ENCODE measurements at places on chromosomes 5 and 9. TPM values are rescaled to one million over a fixed set of nuclear protein-coding genes. Genes with fewer than 3 reads are reported as not detected.
A peak's percentile ranks its signal among the peaks of the same experiment; 100 is the strongest.

Gene TAS2R1
- polyA plus RNA-seq: not detected

Gene SLC36A3
- polyA plus RNA-seq: not detected

Gene LCN1
- not detected for polyA plus RNA-seq

Gene PCDH12
- not detected for polyA plus RNA-seq

- no peak for DNase-seq
These were observed 396.0 kb downstream of the MLLT3 start for GRCh38 chr9:20226345-20226744.

- DNase-seq: peak; percentile 82
These were observed at the start of gene AQP3 for GRCh38 chr9:33446946-33447798. AQP3 (minus strand) TSS chr9:33447593; CDS start chr9:33447530, 63 bp downstream.

GRCh38 chr5:168885324-168886120 lies 306.4 kb upstream of the PANK3 start:
- no peak for DNase-seq

Gene ITK
- not detected for polyA plus RNA-seq

- no peak for DNase-seq
These were observed 66.6 kb upstream of the STXBP1 start for GRCh38 chr9:127545196-127546124.

- no peak for DNase-seq
These were observed 3.2 kb upstream of the RAI14 start for GRCh38 chr5:34652914-34653313.

DNA sequence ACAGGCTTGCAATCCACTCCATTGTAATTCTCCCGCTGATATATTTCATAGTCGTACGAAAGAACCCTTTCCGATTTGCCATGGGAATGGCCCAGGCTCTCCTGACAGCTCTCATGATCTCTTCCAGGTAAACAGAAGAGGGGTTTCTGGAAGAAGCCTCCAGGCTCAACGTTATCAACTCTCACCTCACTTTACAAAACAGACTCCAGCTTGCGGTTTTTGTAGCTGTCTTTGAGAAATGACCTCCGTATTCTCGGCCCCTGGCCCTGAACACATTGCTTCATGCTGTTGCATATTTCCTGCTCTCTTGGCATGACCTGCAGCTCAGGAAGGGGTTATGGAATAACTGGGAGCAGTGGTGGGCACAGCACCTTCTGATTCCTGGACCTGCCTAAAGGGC lies 85.7 kb downstream of the SLC1A1 start:
- no peak for DNase-seq

DNA sequence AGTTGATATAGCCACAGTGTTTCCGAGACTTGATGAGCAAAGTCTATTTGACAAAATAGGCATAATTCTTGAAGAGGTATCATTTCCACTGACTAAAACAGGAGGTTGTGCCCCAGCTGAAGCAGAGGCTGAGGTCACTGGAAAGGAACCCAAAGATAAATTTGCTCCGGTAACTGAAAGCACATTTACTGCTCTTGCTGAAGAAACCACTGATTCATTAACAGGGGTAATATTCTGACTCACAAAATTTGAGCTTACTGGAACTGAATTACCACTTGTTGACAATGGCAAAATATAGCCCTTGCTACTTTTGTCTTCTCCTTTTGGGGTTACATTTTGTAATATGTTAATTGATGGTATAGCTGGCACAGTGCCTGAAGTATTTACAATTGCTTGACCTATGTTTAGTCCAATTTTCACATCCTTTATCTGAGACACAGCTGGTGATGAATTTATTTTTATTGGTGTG lies 30.2 kb downstream of the MLANA start:
- no peak for DNase-seq

DNA sequence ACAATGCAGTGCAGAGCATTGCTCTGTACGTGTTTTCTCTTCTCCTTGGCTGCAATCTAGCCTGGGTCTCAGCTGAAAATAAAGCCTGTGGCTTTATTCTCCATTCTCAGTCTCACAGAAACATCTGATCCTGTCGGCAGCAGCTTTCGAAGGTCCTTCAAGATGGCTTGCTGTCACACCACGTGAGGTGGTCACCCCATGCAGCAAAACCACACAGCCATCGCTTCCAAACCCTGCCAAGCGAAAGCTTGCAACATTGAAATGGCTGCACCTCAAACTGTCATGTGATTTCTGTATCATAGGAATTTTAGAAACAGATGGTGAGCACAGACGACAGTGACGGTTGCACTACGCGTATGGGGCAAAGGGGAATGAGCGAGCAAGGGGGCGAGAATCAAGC lies 98.5 kb upstream of the SMARCA2 start:
- DNase-seq: no peak

Gene AFAP1L1
- 0.12 TPM for polyA plus RNA-seq

DNA sequence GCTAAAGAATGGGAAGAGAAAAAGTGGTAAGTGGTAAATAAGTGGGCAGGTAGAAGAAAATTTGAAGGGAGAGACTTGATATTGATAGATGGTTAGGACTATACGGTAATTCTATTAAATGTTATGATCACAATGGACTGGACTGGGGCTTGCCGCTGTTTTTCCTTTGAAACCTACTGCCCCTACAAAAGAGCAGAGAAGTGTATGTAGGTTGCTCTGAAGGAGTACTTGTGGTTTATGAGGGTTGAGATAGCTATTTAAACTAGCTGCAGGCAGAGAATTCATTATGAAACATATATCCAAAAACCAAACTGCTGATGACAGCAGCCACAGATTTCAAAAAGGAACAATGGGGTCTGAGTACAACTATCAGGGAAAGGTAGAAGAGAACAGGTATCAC lies 16.8 kb upstream of the HK3 start:
- DNase-seq: no peak

DNA sequence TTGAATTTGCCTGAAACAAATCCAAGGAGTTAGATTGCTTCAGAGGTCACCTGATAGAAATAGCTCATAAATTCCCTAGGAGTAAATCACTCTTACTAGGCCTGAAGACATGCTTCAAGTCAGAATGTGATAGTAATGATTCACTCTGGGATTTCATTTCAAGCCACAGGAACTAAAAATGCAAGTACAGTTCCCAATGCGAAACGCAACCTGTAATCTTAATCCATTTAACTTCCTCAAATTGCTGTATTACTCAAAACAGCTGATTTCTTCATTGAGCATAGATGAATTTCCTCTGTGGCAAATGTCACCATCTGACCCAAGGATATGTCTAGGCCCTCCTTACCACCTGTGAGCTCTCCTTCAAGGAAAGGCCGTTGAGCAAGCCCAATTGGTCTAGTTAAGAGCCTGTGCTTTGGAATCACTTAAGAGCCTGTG lies 32.1 kb upstream of the IL6ST start:
- DNase-seq: no peak

Gene ARHGEF39
- polyA plus RNA-seq: 21.7 TPM

- DNase-seq: no peak
These were observed 206.9 kb downstream of the MELK start for GRCh38 chr9:36779582-36779981.

Gene SLC2A8
- 10.4 TPM for polyA plus RNA-seq

Gene SPINK7
- polyA plus RNA-seq: not detected

GRCh38 chr5:86786955-86787354 lies 169.2 kb downstream of the COX7C start:
- DNase-seq: peak; percentile 40

GRCh38 chr5:62111428-62111827 lies 194.6 kb upstream of the KIF2A start:
- DNase-seq: no peak

DNA sequence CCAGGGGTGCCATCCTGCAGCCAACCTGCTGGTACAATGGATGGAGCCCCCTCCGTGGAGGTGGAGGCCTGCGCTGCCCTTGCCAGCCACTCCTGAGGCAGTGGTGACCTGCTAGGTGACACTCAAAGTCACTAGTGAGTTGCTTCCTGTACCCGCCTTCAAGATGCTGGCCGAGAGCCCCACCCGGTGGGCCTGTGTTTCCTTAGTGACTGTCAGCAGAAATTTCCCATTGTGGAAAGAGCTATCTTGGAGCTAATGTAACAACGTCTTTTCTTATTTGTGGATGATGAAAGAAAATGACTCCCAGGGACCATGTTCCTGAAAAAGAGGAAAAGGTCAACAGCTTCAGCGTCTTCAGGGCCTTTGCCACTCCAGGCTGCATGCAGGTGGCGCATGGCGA lies 117.0 kb upstream of the BOD1 start:
- no peak for DNase-seq

- DNase-seq: no peak
These were observed 123.7 kb upstream of the FBXL17 start for GRCh38 chr5:108505608-108506007.

GRCh38 chr5:66793049-66793448 lies 196.9 kb downstream of the MAST4 start:
- DNase-seq: no peak

- DNase-seq: peak; percentile 28
These were observed 27.1 kb upstream of the ZBTB43 start for GRCh38 chr9:126777733-126778132.

- DNase-seq: no peak
These were observed 763.7 kb upstream of the GRAMD2B start for GRCh38 chr5:125659316-125660023.

- no peak for DNase-seq
These were observed 50.4 kb downstream of the RUSC2 start for GRCh38 chr9:35540315-35540714.

Gene GRXCR2
- not detected for polyA plus RNA-seq

DNA sequence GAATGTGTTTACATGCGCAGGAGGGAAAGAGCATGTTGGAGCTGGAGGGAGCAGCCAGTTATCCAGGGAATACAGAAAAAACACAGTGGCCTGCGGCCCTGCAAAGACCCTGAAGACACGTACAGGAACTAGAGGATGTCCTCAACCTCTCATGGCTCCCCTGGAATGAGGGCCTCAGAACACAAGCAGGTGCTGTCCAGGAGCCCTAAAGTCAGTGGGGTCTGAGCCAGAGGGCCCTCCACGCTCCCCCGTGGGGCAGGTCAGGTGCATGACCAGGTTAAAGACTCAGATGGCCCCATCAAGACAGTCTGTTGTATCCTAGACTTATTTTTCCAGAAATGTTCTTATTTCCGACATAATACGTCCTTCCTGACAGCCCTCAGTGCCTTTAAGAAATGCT lies 106.9 kb downstream of the ROR2 start:
- DNase-seq: no peak

DNA sequence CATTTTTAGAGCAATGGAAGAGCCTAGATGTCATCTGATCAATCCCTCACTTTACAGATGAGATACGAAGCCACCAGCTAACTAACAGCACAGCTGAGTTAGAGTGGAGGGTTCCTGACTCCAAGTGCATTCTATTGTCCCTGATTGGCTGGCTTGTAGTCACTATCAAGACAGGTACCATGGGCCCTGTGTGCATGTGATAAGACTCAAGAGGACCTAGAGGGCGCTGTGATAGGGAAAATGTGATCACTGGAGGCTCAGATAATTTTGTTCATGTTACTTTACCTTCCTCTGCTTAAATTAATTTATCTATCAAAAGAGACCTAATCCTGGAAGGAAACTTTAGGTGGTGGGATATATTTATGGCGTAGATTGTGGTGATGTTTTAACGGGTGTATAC lies 19.5 kb upstream of the SNAPC3 start:
- peak; percentile 60 for DNase-seq

DNA sequence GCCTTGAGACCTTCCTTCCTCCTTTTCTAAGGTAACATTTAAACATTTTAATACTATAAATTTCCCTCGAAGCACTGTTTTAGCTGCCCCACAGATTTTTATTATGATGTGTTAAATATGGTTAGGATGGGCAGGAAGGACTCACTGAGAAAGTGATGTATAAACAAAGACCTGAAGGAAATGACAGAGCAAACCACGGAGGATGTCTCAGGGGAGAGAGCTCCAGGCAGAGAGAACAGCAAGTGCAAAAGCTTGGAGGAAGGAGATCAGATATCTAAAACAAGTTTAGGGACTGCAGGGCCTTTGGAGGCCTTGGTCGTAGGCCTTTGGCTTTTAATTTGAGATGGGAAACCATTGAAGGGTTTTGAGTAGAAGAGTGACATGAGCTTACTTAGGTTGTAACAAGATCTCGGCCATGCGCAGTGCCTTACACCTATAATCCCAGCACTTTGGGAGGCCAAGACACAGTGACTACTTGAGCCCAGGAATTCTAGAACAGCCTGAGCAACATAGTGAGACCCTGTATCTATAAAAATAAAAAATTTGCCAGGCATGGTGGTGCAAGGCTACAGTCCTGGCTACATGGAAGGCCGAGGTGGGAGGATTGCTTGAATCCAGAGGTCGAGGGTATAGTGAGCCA lies 35.5 kb upstream of the LRRTM2 start:
- DNase-seq: no peak

DNA sequence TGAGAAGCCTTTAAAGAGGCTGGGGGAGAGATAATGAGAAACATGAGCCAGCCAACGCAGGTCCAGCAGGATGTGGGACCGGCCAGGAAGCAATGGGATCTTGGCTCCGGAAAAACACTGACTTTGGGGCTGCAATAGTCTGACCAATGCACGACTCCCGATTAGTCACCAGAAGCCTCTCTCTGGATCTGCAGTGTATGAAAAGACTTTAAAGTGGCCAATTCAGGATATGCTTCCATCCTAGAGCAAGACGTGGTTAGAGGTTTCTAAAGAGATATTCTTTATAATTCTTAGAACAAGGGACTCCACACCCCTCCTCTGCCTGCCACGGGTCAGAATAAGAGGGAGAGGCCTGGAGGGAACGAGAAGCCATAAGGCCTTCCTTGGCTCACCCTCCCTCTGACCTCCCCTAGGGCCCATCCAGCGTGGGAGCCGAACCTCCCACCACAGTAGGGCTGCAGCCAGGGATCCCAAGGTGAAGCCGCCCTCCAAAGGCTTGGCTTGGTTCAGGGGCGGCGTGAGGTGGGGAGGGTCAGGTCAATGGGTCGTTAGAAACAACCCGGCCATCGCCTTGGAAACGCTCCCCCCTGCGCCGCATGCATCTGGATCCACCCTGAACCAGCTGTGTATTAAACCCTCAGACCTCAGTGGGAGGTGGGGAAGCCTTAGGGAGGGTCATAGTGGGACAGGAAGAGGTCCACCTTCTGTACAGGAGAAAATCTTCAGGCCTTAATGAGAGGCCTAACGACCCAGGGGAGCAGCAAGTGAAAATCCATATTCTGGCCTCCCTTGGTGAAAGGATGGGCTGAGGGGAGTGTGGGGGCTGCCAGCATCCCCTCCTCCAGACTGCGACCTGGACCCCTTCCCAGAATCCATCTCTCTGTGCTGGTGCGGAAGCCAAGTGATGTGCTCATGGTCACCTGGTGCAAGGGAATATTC lies 11.1 kb downstream of the FGF1 start:
- no peak for DNase-seq

- no peak for DNase-seq
These were observed 55.4 kb downstream of the STK32A start for GRCh38 chr5:147290261-147290660.

Gene QSOX2
- polyA plus RNA-seq: 23.6 TPM

Gene SAXO1
- not detected for polyA plus RNA-seq

GRCh38 chr9:28926306-28926705 lies 1353.0 kb upstream of the C9orf72 start:
- DNase-seq: no peak

DNA sequence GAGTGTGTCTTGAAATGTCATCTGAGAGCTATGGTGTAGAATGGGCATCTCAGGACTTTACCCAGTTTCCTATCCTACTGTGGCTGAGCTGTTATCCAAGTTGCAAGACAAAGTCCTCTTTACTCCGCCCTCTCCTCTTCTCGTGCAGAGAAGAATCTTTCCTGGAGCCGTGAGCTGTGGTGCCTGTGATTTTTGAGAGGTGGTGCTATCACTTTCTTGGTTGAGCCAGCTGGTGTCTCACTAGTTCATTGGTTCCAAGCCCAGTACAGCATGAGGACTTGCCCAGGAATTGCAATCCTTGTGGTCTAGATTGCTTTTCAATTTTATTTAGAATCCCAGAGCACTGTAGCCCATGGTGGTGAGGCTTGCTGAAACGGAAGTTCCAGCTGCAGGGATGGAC lies 2300.3 kb downstream of the MAT2B start:
- DNase-seq: no peak

Gene UQCRQ
- 883 TPM for polyA plus RNA-seq

GRCh38 chr5:81631124-81631523 lies 119.8 kb downstream of the SSBP2 start:
- DNase-seq: no peak
